ENCODE measurements at places on chromosomes 4 and X.

- DNase-seq, result no peak
These were observed 582.0 kb upstream of the EPHA5 start for GRCh38 chr4:66252291-66252690.

- no peak for DNase-seq
These were observed 10.7 kb downstream of the SGMS2 start for GRCh38 chr4:107835406-107835805.

GRCh38 chr4:106801386-106801785 lies 234.7 kb downstream of the DKK2 start:
- DNase-seq, result no peak

DNA sequence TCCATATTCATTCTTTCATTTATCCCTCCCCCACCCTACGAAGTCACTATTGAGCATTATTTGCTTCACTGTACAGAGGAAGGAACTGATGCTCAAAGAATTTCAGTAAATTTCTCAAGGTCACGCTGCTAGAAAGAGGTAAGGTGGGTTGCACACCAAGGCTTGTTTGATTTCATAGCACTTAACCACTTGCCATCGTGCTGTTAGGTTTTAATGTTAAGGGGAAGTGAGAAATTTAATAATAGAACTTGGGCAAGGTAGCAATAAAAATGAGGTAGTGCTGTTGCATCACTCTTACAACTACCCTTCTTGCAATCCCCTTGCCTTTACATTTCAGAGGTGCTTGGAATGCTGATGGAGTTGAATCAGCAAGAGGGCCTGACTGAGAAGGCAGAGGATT lies 343.1 kb downstream of the MID1IP1 start:
- DNase-seq, result no peak

DNA sequence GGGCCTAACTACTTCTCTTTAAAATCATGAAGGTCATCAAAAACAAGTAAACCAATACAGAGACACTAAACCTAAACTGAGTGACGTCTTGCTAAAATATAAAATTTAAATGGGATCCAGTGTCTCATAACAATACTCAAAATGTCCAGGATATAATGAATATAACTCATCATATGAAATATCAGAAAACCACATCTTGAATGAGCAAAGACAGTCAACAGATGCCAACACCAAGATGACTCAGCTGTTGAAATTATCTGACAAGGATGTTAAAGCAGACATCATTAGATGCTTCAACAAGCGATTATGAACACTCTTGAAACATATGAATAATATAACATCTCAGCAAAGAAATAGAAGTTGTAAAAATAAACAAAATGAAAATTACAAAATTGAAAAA lies 8.3 kb downstream of the NAP1L2 start:
- no peak for DNase-seq

DNA sequence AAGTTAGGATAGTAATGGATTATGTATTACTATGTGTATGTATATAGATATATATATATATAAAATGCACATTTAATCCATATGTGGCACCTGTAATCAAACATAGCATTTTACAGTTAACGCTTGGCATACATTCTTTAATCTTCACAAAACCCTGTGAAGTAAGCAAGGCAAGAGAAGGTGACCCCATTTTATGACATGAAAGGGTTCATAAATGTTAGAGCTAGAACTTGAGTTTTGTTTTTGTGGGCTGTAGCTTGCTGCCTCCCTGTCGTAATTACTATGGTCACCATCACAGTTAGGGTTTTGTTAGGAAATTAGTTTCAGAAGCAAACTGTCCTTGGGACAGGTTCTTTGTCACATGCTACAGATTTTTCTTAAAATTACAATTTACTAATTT lies 13.8 kb upstream of the CYP2U1 start:
- no peak for DNase-seq

DNA sequence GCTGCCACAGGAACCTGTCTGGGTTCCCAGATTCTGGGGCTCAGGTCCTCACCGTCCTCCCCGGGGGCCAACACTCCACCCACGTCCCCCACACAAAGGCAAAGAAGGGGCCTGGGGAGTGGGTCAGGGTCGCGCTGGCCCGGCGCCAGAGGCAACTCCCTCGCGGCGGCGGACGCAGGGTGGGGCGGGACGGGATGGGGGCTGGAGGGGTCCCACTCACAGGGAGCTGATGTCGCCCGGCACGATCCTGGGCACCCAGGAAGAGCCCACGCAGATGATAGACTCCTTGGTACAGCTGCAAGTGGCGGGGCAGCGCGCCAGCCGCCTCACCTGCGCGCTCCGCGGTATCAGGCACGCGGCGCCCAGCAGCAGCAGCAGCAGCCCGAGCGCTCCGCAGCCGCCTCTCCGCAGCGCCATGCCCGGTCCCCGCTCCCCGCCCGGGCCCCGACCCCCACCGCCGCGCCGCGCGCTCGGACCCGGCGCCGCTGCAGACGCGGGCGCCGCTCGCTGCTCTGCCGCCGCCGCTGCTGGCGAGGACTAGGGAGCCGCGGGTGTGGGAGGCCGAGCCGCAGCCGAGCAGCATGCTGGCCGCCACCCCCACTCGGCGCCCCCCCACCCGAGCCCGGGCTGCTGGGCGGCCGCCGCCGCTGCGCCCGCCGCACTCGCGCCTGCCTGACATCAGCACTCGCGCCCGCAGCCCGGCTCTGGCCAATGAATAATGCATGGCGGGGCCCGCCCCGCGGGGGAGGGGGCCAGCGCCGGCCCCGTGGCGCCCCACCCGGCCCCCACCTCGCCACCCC lies at the start of gene LGI2:
TSS of gene LGI2 (minus strand) at position 670 of the 800 bp plus-strand sequence. CDS start at position 417, 253 bp downstream.
- DNase-seq, result no peak

DNA sequence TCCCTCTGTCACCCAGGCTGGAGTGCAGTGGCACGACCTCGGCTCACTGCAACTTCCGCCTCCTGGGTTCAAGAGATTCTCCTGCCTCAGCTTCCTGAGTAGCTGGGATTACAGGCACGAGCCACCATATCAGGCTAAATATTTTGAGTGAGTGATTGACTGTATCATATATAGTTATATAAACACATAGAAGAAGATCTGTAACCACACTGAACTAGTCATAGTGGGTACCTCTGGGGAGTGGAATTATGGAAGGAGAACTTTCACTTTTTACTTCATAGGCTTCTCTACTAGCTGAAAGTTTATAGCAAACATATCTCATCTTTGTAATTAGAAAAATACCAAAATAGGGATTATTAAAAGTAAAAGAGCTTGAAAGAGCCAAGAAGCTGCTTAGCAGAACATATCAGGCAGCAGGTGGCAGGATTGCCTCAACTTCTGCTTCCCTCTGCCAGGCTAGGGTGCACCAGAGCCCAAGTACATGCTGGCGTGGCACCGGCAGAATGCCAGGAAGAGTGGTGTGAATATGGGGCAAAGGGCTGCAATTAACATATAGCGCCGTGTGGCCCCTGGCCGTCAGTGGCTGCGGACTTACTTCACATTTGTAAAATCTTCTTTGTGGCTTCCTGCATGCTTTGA lies 39.5 kb upstream of the CD40LG start:
- DNase-seq, result no peak

GRCh38 chrX:70554948-70555347 lies 110.3 kb downstream of the DLG3 start:
- no peak for DNase-seq

DNA sequence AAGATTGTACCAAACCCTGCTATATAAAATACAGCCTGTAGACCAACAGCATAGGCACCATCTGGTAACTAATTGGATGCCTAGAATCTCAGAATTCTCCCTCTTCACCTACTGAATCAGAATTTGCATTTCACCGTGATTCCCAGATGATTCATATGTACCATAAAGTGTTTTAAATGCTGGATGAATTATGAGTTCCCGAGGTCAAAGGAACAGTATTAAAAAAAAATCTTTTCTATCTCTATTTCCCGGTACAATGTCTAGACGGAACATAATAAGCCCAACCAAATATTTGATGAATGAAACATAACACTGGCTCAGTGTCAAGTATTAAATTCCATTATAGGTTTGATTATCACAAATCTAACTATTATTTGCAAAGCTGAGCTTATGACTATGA lies 280.0 kb downstream of the ANKRD50 start:
- no peak for DNase-seq

- no peak for DNase-seq
These were observed 49.4 kb downstream of the RPS6KA3 start for GRCh38 chrX:20217271-20217670.

- DNase-seq, result no peak
These were observed 15.4 kb downstream of the DCHS2 start for GRCh38 chr4:154476232-154476631.

DNA sequence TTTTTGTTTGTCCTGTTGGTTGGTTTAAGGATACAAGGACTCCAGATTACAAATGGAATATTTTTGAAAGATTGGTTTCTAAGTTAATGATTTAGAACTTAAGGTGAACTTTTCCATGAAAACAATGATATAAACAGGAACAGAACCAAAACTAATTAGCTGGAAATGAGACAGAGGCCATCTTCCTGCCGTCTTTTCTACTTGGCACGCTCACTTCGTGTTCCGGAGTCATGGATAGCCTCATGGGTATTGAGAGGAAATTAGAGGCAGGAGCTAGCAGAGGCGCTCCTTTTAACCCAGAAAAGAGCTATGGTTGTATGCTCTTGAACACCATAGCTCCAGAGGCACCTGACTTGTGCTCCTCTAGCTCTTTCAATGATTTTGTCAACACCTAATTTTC lies 2.4 kb downstream of the FAM241A start:
- DNase-seq, result no peak

DNA sequence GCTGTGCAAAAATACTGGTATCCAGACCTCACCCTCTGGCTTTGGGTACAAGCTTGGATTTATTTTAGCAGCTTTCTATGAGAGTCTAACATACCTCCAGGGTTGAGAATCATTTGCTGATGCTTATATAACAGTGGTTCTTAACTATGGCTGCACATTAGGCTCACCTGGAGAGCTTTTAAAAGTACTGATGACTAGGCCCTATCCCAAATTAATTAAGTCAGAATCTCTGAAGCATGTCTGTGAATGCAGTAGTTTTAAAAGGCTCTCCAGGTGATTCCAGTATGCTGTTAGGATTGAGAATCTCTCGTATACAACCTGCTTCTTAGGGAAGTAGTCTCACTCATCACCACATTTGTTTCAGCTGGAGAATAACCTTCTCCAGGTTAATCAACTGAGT lies 99.2 kb downstream of the PDHA2 start:
- DNase-seq, result no peak

- no peak for DNase-seq
These were observed 160.3 kb downstream of the AFAP1 start for GRCh38 chr4:7779432-7779768.

DNA sequence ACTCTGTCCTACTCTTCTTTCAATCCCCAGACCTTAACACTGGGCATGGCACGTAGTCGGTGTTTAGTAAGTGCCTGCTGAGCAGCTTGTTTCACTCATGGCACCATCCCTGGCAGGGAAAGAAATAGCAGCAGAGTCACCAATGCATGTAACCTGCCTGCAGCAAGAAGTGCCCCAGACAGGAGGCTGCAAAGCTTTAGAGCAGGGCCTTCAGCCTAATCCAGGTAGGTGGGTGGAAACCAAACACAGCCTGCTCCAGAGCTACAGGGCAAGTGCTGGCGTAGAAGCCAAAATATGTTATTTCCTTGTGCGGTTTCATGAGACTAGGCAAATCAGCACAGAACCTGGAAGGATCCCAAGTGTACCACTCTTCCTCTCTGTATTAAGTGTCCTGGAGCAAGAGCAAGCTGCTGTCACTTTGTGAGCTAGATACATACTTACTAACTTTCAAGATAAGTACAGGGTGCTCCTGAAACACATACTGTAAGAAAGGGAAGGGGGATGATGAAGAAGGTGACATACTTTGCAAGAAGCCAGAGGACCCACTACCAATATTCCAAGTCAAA lies 5.5 kb downstream of the PROM1 start:
- DNase-seq, result no peak

DNA sequence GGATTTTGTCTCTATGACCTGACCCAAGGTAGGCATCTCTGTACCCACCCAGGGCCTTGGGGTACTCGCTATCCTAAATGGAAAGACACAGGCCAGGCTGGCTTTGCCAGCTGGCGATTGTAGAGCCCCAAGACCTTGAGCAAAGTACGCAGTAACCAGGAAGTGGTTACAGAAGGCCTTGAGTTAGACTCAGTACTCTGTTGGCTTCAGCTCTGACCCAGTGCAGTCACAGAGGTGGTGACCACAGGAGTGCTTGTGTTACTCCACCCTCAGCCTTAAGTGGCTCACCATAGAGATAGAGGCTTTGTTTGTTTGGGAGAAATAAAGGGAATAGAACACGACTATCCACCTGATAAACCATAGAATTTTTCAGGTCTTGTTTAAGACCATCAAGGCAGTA lies 880.5 kb upstream of the POU3F4 start:
- no peak for DNase-seq

DNA sequence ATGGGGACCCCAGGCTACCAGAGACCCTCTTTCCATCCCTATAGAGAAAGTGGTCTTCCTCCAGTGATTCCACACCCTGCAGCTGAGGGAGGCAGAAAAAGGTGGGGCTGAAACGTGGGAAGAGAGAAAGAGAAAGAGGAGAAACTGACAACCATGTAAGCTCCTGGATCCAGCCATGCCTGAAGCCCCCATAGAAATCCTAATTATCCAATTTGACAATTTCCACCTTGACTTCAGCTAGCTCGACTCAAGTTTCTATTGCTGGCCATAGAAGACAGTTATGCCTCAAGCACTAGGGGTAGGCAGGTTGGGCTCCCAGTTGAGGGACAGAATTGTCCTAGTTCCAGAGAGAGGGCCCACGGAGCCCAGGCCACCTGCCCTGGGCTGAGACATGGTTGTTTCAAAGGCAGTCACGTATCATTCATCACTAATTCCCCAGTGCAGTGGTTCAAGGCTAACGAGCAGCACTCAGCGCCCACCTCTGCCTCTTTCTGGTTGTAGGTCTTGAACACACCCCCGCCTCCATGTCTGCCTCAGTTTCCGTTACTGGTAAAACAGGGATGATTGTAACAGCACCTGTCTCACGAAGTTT lies 39.8 kb upstream of the ASMTL start:
- no peak for DNase-seq

- peak; percentile 2 for DNase-seq
These were observed 94.2 kb downstream of the GPAT3 start for GRCh38 chr4:83629945-83630721.

DNA sequence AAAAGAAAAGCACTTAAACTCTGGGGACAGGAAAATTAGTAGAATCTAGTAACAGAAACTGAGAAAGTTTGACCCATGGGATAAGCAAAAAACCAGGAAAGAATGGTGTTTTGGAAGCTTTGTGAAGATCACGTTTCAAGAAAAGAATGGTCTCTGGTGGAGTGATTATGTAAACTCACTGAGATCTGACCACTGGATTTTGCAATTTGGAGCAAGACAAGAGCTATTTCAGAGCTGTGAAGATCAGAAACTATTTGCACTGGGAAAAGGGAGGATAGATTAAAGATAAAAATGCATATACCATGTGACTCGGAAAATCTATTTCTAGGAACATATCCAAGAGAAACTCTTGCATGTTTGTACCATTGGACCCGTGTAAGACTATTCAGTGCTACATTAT lies 4.3 kb downstream of the TMPRSS11D start:
- no peak for DNase-seq

- no peak for DNase-seq
These were observed 9.1 kb upstream of the FGFBP1 start for GRCh38 chr4:15947684-15948083.

DNA sequence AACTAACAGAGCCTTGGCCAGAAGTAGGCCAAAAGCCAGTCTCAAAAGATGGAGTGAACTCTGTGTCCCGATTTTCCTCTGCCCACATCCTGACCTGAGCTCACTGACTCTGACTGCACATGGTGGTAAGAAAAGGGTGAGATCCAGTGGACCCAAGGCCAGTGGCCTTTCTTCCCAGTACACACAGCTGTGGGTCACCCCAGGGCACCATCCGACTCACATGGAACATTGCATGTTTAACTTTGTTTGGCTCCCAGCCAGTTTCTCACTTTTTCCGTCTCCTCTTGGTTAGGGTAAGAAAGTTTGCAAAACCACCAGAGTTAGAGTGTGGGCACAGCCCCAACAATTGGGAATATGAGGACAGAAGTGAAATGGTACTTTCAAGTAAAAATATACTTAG lies 69.8 kb downstream of the GAB1 start:
- DNase-seq, result no peak

Measured in stimulated activated CD8-positive, alpha-beta memory T cell treated with anti-CD3 and anti-CD28 coated beads, Interleukin-15, amount 100 ng/mL, for 48 hours (primary cell).